ENCODE measurements at places on chromosomes 13 and 19.
A peak's percentile ranks its signal among the peaks of the same experiment; 100 is the strongest.

DNA sequence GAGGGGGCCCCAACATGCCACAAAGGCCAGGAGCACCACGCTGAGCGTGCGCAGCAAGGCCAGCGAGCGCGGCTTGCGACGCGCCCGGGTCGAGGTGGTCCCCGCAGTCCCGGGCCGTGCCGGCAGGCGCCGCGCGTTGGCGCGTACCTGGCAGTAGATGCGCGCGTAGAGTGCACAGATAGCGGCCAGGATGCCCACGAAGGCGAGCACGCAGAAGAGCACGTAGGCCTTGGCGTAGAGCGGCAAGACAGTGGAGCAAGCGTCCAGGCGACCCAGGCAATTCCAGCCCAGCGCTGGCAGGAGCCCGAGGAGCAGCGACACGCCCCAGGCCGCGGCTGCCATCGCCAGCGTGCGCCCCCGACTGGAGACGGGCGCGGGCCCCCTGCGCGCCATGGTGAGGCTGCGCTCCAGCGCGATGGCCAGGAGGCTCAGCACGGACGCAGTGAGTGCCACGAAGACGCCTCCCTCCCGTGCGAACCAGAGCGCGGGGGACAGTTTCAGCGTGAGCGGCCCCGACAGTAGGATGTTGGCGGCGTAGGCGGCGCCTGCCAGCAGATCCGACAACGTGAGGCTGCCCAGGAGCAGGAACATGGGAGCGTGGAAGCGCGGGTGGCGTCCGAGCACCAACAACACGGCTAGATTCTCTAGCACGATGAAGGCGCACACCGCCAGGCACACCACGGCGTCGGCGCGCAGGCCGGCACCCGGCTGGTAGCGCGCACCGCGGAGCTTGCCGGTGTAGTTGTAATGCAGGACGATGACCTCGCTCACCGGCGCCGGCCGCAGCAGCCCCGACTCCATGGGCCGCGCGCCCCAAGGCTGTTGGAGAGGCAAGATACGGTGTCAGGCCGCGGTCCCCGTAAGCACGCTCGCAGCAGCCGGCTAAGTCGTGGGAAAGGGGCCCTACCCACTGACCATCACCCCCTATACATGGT is 2.8 kb downstream of the S1PR5 start:
- no peak for DNase-seq

DNA sequence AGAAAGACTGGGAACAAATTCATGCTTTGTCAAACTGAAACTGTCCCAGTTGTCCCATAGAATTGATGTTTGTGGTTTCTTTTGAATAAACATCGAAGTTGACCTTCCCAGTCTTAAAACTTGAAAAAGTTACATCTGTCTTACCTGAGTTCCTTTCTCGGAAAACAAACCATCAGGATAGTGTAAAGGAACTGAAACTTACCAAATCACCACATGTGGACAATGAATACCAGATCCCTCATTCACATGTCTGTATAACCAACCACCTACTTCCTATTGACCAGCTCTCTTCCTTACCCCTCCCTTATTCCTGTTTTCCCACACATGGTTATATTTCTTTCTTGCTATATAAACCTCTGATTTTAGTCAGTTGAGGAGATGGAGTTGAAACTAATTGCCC is 791.7 kb upstream of the PCDH20 start:
- no peak for DNase-seq

DNA sequence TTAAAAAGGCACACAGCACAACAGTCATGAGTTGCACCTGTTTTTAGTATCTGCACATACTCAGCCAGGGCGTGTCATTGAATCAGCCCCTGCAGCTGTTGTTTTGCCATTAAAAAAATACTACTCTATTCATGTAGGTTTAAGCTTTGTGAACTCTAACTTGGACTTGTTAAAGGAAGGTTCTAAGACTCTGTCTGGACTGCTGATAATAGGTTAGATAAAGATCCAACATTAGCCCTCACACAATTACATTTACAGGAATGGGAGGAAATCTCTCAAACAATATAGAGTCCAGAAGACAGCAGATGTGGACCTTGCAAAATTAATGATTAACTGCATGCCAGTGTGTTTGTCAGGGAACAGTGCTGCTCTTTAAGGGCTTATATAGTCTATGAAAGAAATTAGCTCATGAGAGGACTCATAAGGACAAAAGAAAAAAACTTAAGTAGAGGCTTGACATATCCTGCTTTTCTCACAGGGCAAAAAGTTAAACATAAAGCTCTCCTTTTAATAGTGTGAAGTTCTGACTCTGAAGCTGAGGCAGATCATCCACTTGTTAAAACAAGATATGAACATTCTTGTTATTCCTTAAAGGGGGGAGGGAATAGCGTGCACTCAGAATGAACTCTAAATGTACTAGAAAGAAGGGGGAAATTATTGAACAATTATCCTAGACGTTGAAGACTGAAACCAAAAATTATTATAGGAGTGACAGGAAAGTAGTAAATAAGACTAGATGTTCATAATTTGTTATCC is 243.6 kb downstream of the NDFIP2 start:
- no peak for DNase-seq

- peak; percentile 64 for DNase-seq
These were observed 22.3 kb downstream of the KCTD4 start for GRCh38 chr13:45178349-45179162.

GRCh38 chr13:93409816-93410215 is 183.2 kb downstream of the GPC6 start:
- no peak for DNase-seq
